Fibroblast of skin of left quadriceps (primary cell): ENCODE measurements at places on chromosomes 4 and X.

DNA sequence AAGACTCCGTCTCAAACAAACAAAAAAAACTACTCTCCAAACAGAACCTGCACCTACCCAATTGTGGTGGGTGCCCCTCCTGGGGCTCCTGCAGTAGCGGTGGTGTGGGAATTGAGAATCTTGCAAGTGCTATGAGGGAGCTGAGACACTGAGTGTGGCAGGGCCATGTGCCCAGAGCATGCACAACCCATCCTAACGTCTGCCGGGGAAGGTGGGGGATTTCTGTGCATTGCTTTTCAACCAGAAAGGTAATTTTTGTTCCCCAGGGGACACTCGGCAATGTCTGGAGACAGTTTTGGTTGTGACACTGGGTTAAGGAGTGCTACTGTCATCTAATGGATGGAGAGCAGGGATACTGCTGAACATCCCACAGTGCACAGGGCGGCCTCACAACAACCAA is 35.7 kb downstream of the TBL1X start:
- DNase-seq = no peak

GRCh38 chr4:77074381-77074831 is 1.4 kb downstream of the CCNI start:
- DNase-seq = no peak

DNA sequence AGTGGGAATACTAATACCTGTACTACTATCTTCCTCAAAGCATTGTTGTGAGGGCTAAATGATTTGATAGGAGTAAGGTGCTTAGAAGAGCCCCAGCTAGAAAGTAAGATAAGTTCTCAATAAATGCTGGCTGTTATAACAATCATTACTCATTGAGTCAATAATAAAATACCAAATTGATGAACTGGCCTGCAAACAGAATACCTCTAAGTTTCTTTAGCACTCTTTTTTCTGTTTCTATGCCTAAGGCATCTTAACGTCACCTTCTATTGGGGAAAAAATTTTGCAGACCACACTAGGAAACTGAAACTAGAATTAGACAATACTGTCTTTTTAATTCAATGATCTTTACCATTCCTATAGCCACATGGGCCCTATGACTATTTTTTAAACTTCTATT is 1.2 kb downstream of the CLTRN start:
- no peak for DNase-seq

DNA sequence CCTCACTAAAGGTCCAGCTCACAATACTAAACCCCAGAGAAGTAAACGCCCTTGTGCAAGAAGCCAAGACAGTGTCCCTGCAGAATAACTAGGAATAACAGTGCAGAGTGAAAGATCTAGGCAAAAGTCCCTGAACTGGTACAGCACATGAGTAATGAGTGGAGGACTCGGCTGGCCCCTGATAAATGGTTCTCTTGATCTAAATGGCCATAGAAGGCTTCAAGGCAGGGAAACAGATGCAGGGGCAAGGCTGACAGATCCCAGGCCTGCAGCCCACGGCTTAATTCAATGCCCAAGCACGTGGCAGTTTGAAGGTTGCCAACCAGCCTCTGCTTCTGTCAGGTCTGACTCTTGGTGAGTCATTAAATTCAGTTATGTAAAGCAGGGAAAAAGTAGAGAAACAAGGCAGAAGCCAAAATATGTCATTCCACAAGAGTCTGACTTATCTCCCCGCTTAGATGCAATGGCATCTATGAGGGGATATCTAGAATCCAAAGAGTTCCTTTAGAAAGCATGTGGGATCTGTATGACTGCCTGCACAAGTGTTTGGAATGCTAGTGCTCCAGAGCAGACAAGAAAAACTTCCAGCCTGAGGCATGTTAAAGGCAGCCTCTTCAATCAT is 121.3 kb downstream of the PRDM5 start:
- DNase-seq = no peak

DNA sequence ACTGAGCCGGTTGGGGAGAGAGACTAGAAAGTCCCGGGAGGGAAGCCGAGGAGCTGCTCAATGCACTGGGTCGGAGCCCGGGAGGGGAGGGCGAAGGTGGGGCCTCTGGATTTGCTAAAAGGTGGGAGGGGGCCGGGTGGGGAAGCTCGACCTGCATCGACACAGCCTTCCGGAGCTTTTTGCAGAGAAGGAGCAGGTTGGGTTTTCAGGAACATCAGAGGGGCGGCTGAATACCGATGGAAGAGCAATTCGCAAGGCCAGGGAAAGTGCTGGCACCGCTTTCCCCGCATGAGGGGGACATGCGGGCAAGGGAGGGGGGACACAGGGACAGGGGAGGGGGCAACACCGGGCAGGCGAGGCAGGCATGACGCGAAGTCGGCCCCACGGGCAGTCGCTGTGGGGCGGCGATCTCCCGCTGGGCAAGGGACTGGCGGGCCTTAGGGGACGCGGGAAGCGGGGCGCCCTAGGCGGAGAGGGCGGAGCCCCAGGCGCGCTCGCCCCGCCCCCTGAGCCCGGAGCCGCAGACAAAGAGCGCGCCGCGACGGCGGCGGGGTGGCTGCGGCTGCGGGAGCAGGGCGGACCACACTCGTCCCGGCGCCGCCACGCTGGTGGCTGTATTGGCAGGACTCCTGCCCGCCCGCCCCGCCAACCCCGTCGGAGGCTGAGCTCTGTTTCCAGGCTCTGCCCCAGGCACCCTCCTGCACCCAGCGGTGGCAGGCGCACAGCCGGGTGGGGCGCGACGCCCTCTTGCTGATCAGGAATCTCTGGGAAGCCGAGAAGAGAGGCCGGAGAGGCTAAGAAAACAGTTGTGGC is 11.6 kb downstream of the PDZD4 start:
- no peak for DNase-seq

DNA sequence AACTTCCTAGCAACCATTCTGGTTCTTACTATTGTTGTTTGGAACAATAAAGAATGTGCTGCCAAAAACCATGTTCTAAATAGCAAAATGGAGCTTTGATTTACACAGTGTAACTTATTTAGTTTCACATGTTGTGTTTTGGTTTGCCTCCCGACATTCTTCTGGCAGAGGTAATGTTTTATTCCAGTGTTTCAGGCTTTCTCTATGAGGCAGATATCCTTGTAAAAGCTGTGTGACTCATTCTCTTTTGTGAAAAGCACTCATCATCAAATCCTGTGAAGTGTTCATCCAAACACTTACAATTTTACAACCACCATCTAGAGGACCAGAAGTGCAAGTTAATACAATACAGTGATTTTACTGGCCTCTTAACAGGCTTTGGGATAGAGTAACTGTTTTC is 219.0 kb upstream of the GIMD1 start:
- peak; percentile 64 for DNase-seq

GRCh38 chr4:62135565-62136156 is 935.5 kb downstream of the ADGRL3 start:
- DNase-seq = peak; percentile 18

DNA sequence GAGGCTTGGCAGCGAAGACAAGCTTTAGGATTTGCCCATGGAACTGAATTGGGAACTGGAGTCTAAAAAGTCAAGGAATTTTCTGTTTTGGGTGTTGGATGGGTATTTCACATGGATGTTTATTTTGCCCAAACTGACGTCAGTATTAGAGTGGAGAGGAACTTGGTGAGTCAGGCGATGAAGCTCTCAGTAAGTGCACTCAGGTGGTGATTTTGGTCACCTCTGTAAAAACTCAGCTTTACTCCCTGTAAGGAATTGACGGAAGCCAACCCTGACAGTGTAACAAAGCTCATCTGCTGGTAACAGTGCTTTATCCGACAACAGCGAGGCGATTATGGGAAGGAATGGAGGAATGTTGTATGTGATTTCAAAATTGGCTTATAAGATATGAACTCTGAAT is 77.0 kb upstream of the PGRMC2 start:
- DNase-seq = no peak

- DNase-seq = no peak
Measured at GRCh38 chrX:69133921-69134542, 31.2 kb downstream of the PJA1 start.

GRCh38 chr4:143406523-143406922 is 69.8 kb downstream of the GAB1 start:
- no peak for DNase-seq

DNA sequence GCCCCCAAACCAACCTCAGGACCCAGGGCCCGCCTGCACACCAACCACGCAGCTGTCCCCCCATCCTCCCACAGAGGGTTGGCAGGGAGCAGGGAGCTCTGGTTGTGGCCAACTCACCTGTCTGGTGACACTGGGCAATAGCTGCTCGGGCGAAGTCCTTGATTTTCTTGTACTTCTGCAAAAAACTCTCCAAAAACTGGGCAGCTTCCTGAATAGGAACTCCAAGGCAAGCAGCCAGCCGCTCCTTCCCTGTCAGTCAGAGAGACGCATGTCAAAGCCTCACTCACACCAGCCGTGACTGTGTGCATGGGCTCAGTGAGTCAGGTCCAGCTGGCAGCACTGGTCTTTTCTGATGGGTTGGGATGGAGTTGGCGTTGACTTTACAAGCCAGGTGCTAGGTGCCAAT is 26.4 kb downstream of the NAT8L start:
- DNase-seq = no peak

- peak; percentile 68 for DNase-seq
Measured at GRCh38 chr4:148030193-148030873, 298.4 kb downstream of the ARHGAP10 start.

DNA sequence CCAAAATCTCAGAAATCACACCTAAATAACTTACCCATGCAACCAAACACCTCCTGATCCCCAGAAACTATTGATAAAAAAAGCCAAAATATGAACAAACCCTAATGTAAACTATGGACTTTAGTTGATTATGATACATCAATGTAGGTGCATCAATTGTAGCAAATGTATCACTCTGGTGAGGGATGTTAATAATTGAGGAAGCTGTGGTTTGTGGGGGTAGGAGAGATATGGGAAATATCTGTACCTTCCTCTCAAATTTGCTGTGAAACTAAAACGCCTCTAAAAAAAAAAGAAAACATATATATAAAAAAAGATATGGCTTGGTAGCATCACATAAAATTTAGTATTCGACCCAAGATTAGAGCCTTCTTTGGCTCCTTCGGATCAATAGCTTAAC is 144.3 kb upstream of the CPEB2 start:
- DNase-seq = no peak

DNA sequence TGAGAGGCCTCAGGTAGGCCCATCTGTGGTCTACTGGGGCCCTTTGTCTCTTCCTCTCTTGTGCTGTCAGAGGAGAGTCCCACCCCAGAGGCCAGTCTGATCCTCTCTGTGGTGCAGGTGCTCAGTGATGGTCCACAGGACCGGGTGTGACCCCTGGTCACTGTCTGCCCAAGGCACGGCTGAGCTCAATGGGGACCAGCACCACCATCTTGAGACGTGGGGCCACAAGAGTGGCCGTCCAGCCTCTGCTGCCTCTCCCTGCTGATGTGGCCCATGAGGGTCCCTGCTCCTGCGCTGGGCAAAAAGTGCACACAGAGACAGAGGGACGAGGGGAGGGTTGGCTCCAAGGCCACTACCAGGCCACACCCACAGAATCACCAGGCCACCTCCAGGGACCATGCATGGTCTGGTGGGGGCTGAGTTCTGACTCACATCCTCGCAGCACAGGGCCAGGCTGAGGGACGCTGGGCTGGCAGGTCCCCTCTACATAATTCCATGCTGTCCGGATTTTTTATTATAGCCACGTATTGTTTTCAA is 88.3 kb downstream of the FAM53A start:
- DNase-seq = no peak

DNA sequence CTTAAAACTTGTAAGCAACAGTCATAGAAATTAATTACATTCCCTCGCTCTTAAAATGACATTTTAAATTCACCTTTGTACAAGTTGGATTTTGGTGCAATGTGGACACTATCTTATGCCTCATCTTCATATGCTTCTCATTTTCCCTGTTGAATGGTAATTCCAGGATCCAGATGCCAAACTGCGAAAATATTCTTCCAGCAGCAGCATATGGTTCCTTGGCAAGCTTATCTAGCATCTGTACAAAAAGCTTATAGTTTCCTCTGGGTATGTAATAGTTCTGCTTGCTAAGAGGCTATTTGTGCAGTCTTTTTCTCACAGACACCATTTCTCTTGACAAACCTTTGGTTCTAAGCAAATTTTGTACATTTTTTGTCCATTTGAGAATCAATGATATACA is 2079.7 kb upstream of the AGA start:
- no peak for DNase-seq

DNA sequence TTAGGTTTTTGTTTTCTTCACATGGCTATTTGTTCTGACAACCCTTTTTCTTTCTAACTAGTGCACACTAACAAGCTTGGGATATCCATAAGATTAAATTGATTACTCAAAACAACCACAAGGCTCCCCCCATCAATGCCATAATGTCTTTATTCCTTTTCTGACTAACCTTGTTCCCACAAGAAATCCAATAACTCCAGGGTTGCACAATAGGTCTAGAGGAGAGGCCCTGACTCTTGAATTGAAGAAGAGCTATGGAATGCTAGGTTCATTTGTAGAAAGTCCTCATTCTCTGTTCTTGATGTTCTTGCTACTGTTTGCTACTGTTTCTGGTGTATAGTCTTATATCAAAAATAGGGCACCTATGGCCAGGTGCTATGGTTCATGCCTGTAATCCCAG is 71.0 kb downstream of the PRRG1 start:
- DNase-seq = no peak

GRCh38 chrX:110175146-110175545 is 142.7 kb downstream of the AMMECR1 start:
- no peak for DNase-seq

- DNase-seq = no peak
Measured at GRCh38 chrX:103073467-103073866, 9.5 kb upstream of the BEX1 start.

GRCh38 chr4:4603067-4603466 is 61.2 kb upstream of the STX18 start:
- DNase-seq = no peak

- DNase-seq = no peak
Measured at GRCh38 chr4:172892300-172892699, 276.3 kb upstream of the GALNT7 start.

DNA sequence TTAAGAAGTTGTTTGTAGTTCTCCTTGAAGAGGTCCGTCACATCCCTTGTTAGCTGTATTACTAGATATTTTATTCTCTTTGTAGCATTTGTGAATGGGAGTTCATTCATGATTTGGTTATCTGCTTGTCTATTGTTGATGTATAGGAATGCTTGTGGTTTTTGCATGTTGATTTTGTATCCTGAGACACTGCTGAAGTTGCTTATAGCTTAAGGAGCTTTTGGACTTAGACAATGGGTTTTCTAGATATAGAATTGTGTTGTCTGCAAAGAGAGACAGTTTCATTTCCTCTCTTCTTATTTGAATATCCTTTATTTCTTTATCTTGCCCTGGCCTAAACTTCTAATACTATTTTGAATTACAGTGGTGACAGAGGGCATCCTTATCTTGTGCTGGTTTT is 52.1 kb upstream of the GRID2 start:
- no peak for DNase-seq

GRCh38 chr4:145960012-145960411 is 21.4 kb upstream of the ZNF827 start:
- no peak for DNase-seq

GRCh38 chrX:11478026-11478425 is 184.8 kb downstream of the AMELX start:
- DNase-seq = no peak

GRCh38 chr4:18020145-18020670 is 1.3 kb downstream of the LCORL start:
- DNase-seq = no peak

GRCh38 chrX:128805236-128805635 is 718.1 kb downstream of the SMARCA1 start:
- no peak for DNase-seq
